ENCODE measurements at places on chromosomes 2 and 18. TPM values are rescaled to one million over a fixed set of nuclear protein-coding genes. Genes with fewer than 3 reads are reported as not detected.

The COBLL1 gene
- polyA plus RNA-seq, result 13.5 TPM

The SLC11A1 gene
- polyA plus RNA-seq, result 67.0 TPM

The SLC19A3 gene
- polyA plus RNA-seq, result 0.06 TPM

The METTL5 gene
- polyA plus RNA-seq, result 57.0 TPM

The MDH1B gene
- 0.10 TPM for polyA plus RNA-seq

The GAREM1 gene
- polyA plus RNA-seq, result 0.20 TPM

DNA sequence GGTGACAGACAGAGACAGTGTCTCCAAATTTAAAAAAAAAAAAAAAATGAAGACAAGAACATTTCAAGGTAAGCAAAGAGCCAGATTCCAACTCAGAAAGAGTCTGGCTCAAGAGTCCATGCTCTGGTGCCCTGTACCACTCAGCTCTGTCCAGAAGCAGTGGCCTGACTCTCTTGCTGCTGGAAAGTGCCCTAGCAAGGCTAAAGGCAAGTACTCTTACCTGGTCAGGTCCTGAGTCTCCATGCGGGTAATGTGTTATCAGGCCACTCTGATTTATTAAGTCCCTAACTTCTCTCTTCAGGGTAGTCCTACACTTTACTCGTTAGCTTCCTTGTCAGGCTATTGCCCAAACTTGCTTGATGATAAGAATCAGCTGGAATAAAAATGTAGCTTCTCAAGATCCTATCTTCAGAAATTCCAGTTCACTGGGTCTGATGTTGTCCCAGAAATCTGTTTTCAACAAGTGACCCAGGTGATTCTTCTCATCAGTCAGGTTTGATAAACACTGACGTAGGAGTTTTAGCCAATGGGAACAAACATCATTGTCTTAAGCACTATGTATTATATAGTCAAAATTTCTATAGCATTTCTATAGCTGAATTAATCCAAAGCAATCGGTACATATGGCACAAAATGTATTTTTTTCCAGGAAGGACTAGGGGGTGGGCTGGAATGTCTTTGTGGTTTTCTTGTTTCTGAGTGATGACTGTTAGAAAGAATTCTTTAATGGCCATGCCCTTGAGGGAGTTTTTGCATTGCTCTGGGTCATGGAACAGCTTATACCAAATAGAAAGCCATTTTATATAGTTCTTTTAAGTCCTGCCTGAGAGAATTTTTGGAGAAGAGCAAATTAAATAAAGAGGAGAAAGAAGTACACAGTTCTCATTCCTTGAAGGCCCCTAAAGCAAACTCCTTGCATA, 139.9 kb upstream of the DNMT3A start:
- H3K4me3 ChIP-seq, result no peak overlapping the region
- H3K36me3 ChIP-seq, result no peaks in the 10 kb centered on the region
- no peak overlapping the region for H3K27ac ChIP-seq
- peaks cover 23% of the 10 kb centered on the region for H3K4me1 ChIP-seq

- H3K27ac ChIP-seq, result no peak overlapping the region
- no peaks in the 10 kb centered on the region for H3K27me3 ChIP-seq
- H3K36me3 ChIP-seq, result no peaks in the 10 kb centered on the region
- H3K4me3 ChIP-seq, result no peak overlapping the region
Measured at GRCh38 chr2:239946864-239947728, 78.0 kb downstream of the NDUFA10 start.

DNA sequence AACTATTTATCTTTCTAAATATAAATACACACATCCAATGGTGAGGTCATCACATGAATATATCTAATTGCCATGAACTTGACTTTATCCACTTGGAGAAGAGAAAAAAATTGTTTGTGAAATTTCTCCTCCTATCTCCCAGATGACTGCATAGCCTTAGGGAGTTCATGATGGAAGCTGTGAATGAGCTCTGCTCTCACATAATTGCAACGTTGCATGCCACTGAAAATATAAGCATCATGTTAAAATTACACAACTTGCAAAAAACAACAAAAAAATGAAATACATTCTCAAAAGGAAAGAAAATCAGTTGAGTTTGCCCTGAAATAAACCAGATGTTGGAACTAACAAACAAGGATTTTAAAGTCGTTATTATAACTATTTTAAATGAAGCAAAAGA, 50.6 kb upstream of the OSR1 start:
- DNase-seq, result no peak
- no peak overlapping the region for H3K27ac ChIP-seq
- H3K36me3 ChIP-seq, result no peaks in the 10 kb centered on the region
- no peaks in the 10 kb centered on the region for H3K27me3 ChIP-seq

GRCh38 chr2:193141998-193142397, 947.3 kb upstream of the TMEFF2 start:
- H3K27me3 ChIP-seq, result no peaks in the 10 kb centered on the region
- no peaks in the 10 kb centered on the region for H3K36me3 ChIP-seq
- H3K27ac ChIP-seq, result no peak overlapping the region

DNA sequence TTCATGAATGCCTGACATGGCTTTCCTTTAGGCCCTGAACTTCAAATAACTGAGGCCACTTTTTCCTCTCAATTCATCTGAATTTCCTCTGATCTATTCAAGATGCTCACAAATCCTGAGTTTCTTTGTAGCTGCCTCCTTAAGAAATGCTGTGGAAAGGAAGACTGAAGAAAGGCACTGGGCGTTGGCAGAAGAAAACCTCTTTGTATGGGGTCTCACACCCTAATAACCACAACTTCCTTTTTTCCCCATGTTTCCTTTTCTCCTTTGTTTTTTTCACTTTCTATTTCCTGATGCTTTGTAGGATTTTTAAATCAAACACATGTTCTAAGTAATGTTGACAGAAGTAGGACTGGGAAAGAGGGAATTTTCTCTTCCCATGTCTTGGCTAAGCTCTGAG, 447.4 kb downstream of the CMPK2 start:
- no peak overlapping the region for H3K27ac ChIP-seq
- no peaks in the 10 kb centered on the region for H3K27me3 ChIP-seq
- H3K36me3 ChIP-seq, result no peaks in the 10 kb centered on the region
- no peaks in the 10 kb centered on the region for H3K4me1 ChIP-seq

DNA sequence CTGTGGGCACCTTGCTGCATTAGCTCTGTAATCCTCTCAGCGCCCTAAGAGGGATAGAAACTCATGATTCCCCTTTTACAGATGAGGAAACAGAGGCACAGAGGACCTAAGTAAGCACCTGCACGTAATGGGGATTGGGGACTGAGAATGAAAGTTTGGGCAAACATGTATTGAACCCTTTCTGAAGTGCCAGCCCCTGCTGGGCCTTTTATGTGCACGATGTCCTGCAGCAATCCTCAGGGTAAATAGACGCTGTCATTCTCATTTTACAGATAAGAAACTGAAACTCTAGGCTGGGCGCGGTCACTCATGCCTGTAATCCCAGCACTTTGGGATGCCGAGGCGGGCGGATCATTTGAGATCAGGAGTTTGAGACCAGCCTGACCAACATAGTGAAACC, 117.4 kb downstream of the STPG4 start:
- no peak overlapping the region for H3K27ac ChIP-seq
- peaks cover 94% of the 10 kb centered on the region for H3K4me1 ChIP-seq
- no peak overlapping the region for H3K4me3 ChIP-seq
- H3K36me3 ChIP-seq, result peaks cover 4% of the 10 kb centered on the region
- no peaks in the 10 kb centered on the region for H3K27me3 ChIP-seq

- no peak overlapping the region for H3K4me3 ChIP-seq
- no peaks in the 10 kb centered on the region for H3K27me3 ChIP-seq
- no peaks in the 10 kb centered on the region for H3K4me1 ChIP-seq
- no peaks in the 10 kb centered on the region for H3K36me3 ChIP-seq
Measured at GRCh38 chr2:66982766-66983165, 414.4 kb upstream of the ETAA1 start.
